EH (cell line): ENCODE measurements at places on chromosomes 11 and 22.

- DNase-seq: no peak
These were observed 52.7 kb upstream of the MYEOV start for GRCh38 chr11:69241075-69241740.

- no peak for DNase-seq
These were observed 130.6 kb downstream of the WNT11 start for GRCh38 chr11:76075716-76076115.

DNA sequence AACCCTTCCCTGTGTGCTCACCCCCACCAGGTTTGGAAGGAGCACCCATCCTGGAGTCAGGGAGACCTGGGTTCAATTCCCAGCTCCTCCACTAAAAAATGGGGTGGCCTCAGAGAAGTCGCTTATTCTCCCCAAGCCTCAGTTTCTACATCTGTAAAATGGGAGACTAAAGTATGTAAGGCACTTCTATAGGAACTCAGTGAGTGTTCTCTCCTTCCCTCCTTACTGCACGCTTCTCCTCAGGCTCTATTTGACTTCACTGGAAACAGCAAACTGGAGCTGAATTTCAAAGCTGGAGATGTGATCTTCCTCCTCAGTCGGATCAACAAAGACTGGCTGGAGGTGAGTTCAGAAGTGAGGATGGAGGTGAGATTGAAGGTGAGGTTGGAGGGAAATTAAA lies 11.3 kb downstream of the NCF4 start:
- DNase-seq: no peak

DNA sequence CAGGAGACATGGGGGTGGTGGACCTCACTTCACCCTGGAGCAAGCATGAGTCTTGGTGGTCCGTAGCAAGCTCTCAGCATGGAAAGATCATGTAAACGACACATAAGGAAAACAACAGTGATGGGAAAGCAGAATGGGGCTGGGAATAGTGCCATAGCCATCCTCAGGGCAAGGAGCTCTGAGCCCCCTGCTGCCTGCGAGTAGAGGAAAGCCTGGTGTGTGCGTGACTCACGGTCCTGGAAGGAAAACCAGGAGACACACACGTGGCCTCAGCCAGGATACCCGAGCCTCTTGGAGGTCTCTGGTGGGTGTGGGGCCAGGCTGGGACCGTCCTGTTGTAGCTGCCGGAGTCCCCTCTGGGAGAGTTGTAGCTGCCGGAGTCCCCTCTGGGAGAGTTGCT lies 12.4 kb downstream of the SHANK3 start:
- peak; percentile 26 for DNase-seq

- DNase-seq: no peak
These were observed 12.5 kb downstream of the CREB3L1 start for GRCh38 chr11:46290011-46290410.
